HTR-8/SVneo (cell line): ENCODE measurements at places on chromosomes 11 and 22.

DNA sequence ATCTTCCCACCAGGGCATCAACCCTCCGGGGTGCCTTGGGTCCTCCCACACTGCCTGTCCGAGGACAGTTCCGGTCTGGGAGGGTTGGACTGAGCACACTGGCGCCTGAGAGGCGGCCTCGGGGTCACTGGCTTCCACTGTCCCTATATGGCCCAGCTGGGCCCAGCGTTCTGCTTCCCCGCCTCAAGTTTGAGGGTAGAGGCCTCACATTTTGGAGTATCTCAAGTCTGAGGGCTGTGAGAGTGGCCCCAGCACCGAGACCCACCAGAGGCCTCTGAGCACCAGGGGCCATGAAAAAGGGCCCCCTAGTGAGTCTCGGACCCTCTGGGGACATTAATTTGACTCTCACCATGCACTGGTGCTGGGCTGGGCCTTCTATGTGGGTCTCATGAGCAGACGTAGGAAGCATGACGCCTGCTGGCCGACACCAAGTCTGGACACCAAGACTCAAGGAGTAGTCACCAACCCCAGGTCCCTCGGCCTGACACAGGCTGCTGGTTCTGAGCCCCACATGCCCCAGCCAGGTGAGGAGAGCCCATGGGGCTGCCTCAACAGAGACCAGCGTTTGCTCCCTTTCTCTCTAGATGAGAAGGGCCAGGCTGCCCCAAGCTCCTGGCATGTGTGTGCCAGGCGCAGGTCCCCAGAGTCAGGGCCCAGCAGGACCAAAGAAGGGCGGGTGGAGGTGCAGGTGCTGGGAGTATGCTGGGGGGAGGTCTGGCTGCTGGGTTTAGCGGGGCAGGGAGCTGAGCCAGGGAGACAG is 27.5 kb downstream of the ARVCF start:
- DNase-seq = no peak

GRCh38 chr22:36442506-36443197 is 38.8 kb downstream of the TXN2 start:
- no peak for DNase-seq

- DNase-seq = no peak
Measured at GRCh38 chr11:33552756-33553155, 147.9 kb downstream of the C11orf91 start.

GRCh38 chr22:38505541-38506117 is 482 bp downstream of the DDX17 start:
- no peak for DNase-seq
